ENCODE measurements at places on chromosomes 4 and X.

DNA sequence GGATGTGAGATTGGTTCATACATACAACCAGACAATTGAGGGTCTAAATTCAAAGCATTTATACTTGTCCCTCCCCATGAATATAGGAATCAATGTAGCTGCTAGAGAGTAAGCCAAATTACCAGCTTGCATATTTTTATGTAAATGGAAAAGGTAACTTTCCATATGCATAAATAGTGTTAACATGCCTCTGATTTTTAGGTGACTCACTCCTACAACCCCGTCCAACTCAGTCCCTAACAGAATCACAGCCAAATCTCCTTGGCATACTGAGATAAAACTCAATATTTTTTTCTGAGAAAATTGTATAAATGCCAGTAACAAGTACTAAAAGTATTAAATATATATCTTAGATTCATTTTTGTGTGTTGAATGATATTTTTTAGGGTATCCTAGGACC is 67.2 kb downstream of the INPP4B start:
- no peak for DNase-seq

DNA sequence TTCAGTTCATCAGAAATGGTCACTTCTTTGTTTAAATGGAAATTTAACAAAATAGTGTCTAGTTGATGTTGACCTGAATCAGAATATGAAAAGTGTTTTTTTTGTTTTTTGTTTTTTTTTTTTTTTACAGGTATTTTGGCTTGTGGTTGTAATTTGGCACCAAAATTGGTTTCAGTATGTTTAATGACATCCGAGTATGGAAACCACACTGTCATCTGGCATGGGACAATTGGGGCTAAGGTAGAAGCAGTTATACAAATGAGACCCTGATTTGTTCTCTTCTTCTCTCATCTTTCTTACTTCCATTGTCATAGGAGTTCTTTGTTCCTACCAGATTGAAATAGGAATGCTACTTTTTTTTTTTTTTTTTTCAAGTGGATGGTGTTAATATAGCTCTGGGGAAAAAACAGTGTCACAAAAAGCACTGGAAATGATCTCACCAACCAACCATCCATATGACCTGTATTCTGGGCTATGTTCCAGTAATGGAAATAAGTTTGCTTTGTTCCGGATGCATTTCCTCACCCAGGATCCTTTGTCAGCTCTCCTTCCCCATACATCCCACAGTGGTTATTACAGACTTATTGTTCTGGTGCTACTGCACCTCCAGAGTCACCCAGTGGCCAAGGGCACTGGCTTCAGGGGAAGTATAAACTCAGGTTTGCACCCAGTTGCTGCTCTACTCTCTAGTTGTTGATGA is 95.8 kb downstream of the ATXN3L start:
- no peak for DNase-seq

GRCh38 chrX:115560978-115561604 is at the start of gene PLS3:
TSS of gene PLS3 (plus strand) at chrX:115561174. CDS start at chrX:115610251, 49,077 bp downstream.
- peak; percentile 71 for DNase-seq

DNA sequence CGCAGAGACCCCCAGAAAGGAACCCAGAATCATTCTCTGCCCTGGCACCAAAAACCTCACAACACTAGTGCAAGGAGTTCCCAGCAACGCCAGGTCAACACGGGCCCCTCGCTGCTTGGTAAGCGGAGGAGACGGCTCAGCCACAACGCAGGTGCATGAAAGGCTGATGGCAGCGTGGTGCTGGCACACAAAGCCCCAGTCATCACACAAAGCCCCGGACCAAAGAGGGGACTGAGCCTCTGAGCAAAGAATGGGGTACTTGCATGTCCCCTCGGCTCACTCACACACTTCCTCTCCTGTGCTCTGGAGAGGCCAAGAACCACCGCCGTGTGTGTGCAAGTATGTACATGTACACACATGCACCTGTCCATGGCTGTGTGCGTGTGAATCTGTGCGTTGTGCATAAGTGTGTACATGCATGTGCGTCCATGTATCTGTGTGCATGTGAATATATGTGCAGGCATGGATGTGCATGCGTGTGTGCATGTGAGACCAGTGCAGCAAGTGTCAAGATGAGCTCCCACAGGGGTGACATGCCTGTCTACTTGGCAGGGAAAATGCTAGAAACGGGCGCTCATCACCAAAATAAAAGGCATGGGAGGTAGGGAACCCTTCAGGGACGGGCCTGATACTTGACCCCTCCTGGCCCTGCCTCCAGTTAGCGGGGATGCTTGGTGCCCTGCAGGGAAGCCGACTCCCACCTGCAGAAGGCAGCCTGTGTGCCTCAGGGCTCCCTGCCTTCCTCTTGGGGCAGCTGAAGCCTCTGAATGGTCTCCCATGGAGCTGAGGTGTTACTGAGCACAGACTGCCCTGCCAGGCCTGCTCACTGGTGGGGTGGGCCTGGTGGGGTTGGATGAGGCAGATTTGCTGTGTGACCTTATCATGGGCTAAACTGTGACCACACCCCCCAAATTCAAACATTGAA is 60.4 kb downstream of the ZFYVE28 start:
- no peak for DNase-seq

- DNase-seq = no peak
These were observed 25.6 kb downstream of the ZRSR2 start for GRCh38 chrX:15815779-15816437.

DNA sequence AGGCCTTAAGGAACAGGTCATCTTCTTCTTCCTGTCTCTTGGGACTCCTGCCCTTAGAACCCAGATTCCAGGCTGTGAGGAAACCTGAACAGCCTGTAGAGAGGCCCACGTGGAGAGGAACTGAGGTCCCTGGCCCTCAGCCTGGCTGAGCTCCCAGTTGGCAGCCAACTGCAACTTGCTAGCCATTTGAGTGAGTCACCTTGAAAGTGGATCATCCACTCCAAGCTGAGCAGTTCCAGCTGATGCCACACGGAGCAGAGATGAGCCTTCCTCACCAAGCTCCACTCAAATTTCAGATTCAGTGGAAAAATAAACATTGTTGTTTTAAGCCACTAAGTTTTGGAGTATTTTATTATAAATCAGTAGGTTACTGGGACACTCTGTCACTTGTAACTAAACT is 392.5 kb downstream of the BCOR start:
- DNase-seq = no peak

GRCh38 chr4:14620567-14621141 is 381.6 kb upstream of the CPEB2 start:
- no peak for DNase-seq

DNA sequence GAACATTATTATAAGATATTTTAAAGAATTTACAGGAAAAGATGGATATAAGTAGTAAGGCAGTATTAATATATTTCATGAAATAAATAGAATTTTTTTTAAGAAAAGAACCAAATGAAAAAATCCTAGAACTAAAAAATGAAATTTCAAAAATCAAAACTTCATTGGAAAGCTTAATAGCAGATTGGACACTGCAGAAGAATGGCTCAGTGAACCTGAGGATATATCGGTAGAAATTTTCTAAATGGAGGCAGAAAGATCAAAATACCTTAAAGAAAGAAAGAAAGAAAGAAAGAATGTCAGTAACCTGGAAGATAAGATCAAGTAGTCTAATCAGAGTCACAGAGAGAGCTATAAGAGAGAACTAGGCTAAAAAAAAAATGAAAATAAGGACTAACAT is 21.3 kb upstream of the FAM13A start:
- no peak for DNase-seq

GRCh38 chr4:57672846-57673433 is 562.8 kb upstream of the IGFBP7 start:
- no peak for DNase-seq

DNA sequence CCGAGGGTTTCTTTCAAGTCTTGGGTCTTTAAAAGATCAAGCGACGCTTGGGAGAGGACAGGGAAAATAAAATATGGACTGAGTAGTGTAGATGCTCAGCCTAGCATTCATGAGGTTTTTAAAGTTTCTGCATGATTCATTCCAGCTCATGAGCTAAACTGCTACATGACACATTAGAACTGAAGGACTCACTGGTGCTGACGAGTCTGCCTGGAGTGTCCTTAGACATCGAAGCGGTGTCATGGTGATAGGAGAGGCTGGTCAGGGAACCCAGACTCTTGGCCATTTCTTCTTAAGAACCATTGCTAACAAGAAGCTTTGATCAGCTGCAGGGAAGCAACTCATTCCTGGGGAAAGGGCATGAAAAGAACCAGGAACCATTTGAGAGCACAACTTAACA is 158.6 kb downstream of the TRIML1 start:
- DNase-seq = no peak

DNA sequence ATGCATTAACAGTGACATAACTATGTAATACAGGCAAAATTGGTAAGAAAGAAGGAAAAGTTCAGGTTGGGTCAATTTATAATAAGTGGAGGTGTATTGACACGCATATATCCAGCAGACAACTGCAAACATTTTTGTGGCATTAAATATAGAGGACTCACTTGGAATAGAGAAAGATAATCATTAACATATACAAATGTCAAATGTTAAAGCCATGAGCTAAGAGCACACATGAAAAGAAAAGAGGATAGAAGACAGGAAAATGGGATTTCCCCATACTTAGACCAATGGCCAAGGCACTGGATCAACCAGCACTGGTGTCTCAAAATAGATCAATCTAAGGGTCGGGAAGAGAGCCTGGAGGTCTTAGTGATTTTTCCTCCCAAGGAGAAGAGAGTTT is 187.6 kb downstream of the PDGFC start:
- DNase-seq = no peak

DNA sequence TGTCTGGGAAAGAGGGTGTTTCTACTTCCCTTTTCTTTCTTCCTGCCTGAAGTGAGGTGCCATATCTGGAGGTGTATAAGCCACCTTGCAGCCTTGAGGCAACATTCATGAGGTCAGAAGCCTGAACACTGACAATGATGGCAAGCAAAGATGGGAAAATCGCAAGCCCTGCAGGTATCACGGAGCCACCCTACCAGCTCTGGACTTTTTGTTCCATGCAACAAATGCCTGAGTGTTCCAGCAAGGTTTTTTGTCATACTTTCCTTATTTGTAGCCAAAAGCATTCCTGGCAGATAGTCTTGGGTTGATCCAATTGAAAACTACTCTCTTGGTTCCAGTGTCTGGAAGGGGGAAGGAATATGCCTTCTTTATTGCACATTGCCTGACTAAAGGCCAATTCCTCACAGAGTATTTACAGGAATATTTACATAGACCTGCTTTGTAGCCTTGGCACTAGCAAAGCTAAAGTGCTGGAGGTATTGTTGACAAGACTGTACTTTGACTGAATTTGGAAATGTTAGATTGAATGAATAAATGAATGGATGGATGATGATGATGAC is 14.4 kb upstream of the SOD3 start:
- DNase-seq = no peak

DNA sequence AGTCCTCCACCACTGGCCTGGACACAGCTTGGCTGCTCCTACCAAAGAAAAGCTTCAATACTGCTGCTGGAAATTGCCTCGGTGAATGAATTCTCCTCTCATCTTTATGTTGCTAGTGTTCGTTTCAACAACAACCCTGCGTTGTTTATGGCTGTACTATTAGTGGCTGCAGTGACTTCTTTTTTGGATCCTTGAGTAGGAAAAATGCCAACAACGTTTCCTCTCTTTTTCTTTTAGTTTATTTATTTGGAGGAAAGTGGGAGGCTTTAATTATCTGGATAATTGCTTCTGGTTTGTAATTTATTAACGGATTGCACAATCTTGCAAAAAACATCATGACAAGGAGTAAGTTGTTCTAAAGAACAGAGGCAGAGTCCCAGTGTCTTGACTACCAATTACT is 464.1 kb upstream of the TRAM1L1 start:
- no peak for DNase-seq

DNA sequence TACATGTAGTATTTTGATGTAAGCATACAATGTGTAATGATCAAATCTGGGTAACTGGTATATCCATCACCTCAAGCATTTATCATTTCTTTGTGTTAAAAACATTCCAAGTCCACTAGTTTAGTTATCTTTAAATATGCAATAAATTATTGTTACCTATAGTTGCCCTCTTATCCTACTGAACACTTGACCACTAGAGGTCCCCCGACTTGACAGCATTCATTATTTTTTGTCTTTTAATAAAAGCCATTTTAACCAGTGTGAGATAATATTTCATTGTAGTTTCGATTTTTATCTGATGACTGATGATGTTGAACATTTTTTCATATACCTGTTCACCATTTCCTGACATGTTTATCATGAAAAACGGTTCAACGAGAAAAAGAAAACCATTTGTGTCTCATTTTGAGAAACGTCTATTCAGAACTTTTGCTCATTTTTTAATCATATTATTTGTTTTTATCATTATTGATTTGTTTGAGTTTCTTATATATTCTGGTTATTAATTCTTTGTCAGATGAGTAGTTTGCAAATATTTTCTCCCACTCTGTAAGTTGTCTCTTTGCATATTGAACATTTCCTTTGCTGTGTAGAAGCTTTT is 199.0 kb upstream of the CXXC4 start:
- no peak for DNase-seq

- DNase-seq = no peak
These were observed 38.0 kb upstream of the HELT start for GRCh38 chr4:184980261-184980660.

DNA sequence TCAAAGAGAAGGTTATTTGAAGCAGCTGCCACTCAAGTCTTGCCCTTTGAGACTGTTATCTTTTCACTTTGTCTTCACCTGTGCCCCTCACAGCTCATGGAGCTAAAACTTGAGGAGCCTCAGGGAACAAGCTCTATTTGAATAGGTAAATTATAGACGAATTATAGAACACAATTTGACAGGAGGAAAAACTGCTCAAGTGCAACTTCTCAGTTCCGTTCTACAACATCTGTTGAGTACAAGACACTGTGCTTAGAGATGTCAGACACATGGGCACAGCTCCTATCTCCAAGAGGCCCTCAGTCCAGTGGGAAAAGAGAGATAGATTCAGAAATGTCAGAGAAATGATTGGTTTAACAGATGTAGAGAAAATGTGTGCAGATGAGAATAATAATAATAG is 5.1 kb downstream of the PPP1R2C start:
- no peak for DNase-seq

GRCh38 chr4:188783175-188783574 is 643.9 kb downstream of the TRIML1 start:
- no peak for DNase-seq

GRCh38 chrX:13051529-13052172 is 7.2 kb upstream of the FAM9C start:
- DNase-seq = no peak

DNA sequence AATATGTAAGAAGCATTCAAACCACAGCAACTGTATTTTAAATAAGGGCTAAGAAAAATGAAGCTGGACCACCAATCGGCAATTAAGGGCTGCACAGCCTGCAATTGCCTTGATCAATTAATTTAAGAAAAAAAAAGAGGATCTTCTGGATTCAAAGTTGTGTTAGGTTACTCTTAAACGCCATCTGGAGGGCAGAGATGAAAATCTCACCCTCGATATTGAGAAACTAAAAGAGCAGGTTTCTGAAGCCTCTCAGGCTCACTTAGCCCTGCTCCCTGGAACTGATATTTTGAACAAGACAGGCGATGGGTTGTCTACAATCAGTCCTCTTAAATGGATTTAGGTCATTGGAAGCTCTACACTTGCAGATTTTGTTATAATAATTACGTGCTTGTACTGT is 579.4 kb downstream of the GRXCR1 start:
- no peak for DNase-seq

- no peak for DNase-seq
These were observed 346.3 kb upstream of the PPARGC1A start for GRCh38 chr4:24236120-24236519.

GRCh38 chr4:186728631-186729271 is 5.1 kb upstream of the FAT1 start:
- no peak for DNase-seq
